Esophagus squamous epithelium (tissue), 5 donors: ENCODE measurements at places on chromosomes 6 and 20.

DNA sequence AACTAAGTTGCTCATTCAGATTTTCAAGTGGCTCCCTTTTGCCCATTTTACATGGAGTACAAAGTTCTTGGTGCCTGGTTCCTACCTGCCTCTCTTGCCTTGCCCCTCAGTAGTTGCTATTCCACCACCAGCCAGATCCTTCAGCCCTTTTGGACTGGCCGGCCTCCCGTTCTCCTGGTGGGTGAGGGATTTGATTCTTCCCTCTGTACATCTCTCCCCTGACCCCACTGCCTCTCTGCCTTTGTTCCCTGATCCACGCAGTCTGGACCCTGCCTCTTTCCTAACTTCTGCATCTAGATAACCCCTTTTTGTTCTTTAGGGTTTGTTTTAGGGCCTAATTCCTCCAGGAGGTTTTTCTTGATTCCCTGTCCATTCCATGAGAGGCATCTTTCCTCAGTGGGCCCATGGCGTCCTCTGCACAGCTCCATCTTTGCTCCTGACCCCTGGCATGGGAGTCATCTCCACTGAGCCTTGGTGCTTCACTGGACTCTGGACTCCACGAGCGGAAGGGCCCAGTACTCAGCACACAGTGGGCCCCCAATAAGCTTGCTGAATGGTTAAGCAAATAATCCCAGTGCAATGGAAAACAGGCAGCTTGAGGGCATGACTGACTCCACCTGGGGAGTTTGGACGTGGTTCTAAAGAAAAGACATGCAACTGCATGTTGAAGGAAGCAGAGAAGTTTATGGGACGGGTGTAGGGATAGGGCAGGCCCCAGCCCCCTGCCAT, 309.3 kb upstream of the SUPT3H start:
- no peak for DNase-seq

GRCh38 chr6:158793432-158793831, 25.7 kb downstream of the EZR start:
- no peak for DNase-seq

DNA sequence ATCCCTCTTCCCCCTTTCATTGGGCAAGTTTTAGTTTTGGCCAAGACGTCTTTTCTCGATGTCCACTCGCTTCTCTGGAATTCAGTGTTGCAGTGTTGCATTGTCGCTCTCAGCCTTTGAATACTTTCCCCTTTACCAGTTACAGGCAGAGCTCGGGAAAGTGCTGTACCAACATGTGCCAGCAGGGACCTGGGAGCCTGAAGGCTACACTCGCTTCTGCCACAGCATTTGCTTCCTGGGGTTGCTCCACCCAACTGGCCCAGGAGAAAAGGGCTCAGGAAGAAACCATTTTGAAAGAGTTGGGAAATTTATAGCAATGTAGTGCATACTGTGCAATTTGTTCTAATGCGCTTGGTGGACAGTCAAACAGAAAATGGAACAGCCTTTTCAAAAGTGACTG, 78.6 kb downstream of the LINC00237 start:
- DNase-seq = no peak

DNA sequence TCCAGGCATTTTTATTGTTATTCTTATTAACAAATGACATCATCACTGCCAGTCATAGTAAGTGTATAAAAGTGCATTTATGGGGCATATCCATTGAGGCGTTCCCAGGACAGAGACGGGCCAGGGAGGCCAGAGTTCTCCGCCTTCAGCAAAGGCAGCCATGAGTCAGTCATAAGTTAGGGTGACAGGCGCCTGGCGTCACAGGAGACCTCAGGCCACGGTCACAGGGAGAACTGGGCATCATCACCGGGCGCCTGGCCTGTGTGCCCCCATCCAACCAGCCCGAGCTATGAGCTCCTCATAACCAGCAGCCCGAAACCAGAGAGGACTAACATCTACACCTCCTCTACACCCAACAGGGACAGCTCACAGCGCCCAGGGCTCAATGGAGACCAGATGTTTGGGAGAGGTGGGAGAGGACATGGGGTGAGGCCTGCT, 259.2 kb downstream of the DLL1 start:
- no peak for DNase-seq

DNA sequence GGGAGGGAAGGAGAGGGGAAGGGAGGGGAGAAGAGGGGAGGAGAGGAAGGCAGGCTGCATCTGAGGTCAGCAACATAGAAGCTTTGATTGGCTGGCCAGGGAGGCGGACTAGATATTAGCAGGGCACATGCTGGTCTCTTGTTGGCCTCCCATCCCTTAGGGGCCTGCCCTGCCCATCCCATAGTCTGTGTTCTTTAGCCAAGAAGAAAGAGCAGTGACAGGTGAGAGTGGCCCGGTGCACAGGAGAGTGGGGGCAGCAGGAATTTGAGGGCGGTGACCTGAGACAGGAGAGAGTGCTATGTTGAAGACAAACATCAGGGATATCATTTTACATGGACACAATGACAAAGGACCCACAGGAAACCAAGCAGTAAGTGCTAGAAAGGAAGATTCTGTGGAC, 413.5 kb downstream of the SYNE1 start:
- DNase-seq = no peak

- no peak for DNase-seq
Measured at GRCh38 chr6:160871320-160871719, 120.2 kb upstream of the MAP3K4 start.

DNA sequence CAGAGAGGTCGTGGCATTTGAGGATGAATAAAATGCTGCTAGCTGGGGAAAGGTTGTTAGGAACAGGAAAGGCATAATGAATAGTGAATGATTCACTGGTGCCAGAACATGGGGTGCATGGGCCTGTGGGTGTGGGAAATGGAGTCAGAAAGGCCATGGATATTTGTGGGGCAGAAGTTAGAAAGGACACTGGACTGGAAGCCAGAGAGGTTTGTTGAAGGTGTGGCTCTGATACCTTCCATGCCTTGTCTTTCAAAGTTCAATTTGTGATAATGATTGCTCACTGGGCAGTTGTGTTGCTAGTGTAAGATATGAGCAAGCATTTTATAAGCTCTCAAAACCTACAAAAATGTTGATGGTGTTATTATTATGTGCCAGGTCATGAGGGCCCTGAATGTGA, 32.7 kb downstream of the LRRC1 start:
- no peak for DNase-seq

DNA sequence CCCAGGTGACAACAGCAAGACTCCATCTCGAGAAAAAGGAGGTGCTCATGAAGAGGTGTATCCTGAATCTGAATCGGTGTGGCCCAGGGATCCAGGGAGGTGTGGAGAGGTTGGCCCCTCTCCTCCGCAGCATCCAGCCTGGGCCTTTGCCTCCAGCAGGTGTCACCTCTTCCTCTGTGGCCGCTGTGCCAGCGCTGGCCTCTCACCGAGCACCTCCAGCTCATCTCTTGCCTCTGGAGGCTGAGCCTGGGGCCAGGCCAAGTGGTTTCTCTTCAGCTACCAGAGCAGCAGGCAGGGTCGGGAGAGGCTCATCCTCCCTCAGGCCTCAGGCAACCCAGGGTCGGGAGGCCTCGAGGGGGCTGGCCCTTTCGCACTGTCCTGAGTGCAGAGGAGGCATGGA, 1.2 kb upstream of the COL20A1 start:
- no peak for DNase-seq

- DNase-seq = no peak
Measured at GRCh38 chr6:3292431-3293197, 33.9 kb downstream of the PSMG4 start.

DNA sequence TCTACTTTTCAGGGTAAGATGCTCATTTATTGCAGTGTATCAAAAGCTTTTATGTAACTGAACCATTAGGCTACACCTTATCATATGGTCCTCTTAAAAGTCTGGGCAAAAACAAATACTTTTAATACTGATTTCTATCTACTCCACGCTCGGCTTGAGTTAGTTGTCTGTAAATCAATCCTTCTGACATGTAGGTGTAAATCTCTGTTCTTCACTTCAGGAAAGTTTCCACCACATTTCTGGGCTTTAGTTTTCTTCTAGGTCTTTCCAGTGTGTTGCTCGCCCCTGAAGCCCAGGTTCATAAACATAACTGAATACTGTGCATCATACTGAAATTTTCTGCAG, 89.2 kb upstream of the RNF217 start:
- DNase-seq = no peak
